Psoas muscle (tissue), 8 donors: ENCODE measurements at places on chromosomes 7 and 10. TPM values are rescaled to one million over a fixed set of nuclear protein-coding genes. Genes with fewer than 3 reads are reported as not detected.

CPED1 gene
- 4.9 TPM for polyA plus RNA-seq

RHBDD2 gene
- 30.7 TPM for polyA plus RNA-seq

GPR141 gene
- not detected for polyA plus RNA-seq

SUN3 gene
- polyA plus RNA-seq, result not detected

CTAGE8 gene
- not detected for polyA plus RNA-seq

CNNM1 gene
- not detected for polyA plus RNA-seq

TBX20 gene
- polyA plus RNA-seq, result not detected

DNAJC9 gene
- polyA plus RNA-seq, result 10.3 TPM

OR2A42 gene
- 0.03 TPM for polyA plus RNA-seq
